ENCODE measurements at places on chromosomes 1 and 21.

- no peak for DNase-seq
Observed at GRCh38 chr1:5271264-5271663, 616.9 kb downstream of the AJAP1 start.

- DNase-seq: peak; percentile 71
Observed at GRCh38 chr1:248786156-248786555, 30.6 kb upstream of the LYPD8 start.

GRCh38 chr1:219278288-219278687 lies 104.6 kb downstream of the LYPLAL1 start:
- DNase-seq: no peak

DNA sequence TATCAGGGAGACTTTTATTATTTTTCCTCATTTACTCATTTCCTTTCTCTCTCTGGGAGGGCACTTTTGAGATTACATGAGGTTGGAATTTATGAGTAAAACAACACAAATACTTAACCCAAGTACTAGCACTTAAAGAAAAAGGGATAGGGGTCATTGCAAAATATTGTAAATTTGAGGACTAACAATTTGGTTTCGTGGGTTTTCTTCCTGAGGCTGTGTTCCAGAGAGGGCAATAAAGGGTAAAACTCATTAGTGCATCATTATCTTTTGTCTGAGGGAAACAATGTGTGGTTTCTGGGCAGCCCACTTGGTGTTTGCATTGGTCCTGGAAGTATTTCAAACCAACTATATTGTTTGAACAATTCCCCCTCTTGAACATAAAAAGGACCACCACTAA lies 96.5 kb downstream of the GREM2 start:
- DNase-seq: no peak

GRCh38 chr1:218589487-218589886 lies 244.4 kb downstream of the TGFB2 start:
- DNase-seq: no peak

GRCh38 chr1:81224222-81224621 lies 576.5 kb upstream of the ADGRL2 start:
- DNase-seq: no peak

DNA sequence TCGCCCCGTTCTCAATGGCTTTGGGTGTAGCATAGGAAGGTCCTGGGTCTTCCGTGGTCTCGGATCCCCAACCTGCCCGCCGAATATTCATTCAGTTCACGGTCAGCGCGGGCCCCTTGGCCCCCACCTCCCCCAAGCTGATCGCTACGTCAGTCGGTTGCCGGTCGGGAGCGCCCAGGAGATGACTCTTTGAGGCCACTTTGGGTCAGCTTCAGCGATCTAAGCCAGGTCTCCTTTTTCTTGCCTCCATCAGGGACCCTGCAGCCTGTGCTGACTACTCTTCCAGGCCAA lies 12.8 kb downstream of the HLX start:
- no peak for DNase-seq

- DNase-seq: no peak
Observed at GRCh38 chr1:17212009-17212408, 7.1 kb downstream of the PADI1 start.

DNA sequence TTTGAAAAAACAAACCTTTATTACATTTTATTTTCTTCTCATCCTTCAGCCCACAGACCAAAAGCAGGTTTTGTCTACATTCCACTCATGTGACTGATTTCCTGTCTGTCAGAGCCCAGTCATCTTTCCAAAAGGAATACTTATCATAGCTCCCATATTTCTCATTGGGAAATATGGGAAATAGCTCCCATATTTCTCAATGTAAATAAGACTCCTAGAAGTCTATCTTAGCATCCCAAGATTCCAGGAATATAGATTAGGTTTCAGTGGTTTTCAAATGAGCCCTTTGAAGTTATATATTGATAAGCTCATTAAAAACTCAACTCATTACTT lies 19.1 kb upstream of the NRDC start:
- DNase-seq: no peak

GRCh38 chr1:195185321-195185720 lies 1422.9 kb downstream of the KCNT2 start:
- DNase-seq: no peak

DNA sequence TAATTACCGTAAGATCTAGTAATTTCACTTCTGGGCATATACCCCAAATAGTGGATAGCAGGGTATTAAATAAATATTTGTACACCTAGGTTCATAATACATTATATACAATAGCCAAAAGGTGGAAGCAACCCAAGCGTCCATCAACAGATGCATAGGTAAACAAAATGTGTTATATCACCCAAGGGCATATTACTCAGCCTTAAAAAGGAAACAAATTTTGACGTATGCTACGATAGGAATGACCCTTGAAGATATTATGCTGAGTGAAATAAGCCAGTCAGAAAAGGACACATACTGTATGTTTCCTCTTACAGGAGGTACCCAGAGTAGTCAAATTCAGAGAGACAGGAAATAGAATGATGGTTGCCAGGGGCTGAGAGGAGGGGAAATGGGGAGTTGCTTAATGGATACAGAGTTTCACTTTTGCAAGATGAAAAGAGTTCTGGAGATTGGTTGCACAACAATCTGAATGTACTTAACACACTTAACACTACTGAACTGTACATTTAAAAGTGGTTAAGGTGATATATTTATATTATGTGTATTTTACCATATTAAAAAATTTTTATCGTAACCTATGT lies 36.6 kb upstream of the KCTD3 start:
- peak; percentile 72 for DNase-seq

GRCh38 chr1:236342403-236343245 lies 51.5 kb upstream of the EDARADD start:
- no peak for DNase-seq

- DNase-seq: no peak
Observed at GRCh38 chr1:233631810-233632405, 18.0 kb downstream of the KCNK1 start.

DNA sequence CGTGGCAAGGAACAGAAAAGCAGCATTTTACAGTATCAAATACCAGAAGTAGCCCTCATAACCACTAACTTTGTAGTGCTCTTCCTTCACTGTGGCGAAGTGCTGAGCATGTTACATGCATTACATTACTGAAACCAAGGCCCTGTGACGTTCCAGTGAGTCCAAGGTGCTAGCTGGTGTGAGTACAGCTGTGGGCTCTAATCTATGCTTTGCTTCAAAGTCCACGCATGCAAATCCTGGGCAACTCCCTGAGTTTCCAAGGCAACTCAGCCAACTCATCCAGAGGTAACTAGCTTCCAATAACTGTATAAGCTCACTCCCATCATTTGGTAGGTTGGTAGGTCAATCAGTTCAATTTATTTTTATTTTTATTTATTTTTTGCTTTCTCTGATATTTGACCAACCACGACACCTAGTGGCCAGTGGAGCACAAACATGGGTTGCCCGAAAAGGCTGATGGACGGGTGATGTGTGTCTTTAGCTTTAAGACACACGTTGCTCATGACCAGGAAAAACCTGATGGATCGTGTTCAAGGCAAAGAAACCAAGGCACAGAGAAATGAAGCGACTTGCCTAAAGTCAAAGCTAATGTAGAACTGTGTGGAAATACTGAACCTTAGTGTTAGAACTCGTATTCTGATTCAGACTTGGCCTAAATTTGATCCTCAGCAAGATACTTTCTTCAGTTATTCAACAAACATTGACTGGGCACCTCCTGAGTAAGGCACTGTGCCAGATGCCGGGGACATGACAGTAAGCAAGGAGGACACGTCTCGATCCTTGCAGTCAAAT lies 73.0 kb downstream of the GNG12 start:
- peak; percentile 50 for DNase-seq

DNA sequence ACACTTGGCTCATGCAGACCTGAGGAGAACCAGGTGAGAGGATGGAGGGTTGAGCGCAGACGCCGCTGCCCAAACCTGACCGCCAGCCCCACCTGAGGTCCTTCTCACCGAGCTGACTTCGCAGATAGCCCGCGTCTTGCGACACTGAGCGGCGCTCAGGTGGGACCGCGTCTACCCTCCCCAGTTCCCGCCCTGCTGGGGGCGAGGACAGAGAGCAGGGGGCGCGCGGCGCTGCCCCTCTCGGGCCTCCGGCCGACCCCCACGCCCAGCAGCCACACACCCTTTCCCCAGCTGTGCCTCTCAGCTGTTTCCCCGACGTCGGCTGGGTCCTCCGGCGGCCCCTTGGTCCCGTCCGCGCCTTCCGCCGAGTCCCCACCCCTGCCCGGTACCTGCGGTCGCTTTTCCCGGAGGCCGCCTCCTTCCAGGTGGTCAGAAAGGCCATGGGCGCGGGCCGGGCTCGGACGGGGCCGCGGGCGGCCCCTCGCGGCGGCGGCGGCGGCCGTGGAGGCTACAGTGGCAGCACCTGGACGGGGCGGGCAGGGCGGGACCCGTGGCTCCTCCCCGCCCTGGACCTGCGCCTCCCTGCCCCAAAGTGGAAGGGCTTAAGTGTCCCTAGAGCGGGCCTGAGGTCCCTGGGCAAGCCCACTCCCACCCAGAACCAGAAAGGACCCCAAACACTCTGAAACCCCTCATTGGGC lies 14.4 kb upstream of the TTC39A start:
- DNase-seq: no peak

DNA sequence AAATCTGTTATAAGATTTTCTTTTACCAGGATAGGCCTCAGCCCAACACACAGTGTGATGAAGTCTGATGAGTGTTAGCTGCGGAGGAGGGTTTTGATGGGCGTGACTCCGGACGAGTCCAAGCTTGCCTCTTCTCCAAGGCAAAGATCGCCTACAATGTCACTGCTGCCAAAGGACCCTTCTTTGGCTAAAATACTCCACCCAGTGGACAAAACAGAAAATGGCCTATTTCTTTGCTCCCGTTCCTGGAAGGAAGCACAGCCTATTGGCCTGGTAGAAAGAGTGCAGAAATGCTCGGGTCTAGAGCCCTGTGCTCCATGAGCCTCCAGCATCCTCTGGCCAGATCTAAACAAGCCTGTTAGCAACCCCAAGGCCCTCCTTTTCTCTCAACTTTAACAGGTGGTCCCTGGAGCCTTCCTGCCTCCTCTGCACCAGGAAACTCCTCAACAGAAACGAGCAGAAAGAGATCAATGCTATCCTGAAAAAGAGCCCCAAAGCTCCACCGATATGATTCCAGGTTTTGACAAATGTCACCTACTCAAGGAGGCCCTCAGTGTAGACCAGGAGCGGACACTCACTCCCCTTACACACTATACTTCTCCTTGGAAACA lies 3.4 kb upstream of the CASQ2 start:
- peak; percentile 72 for DNase-seq
